ENCODE measurements at places on chromosomes 3 and 15.

GRCh38 chr15:57343048-57343447 lies 33.3 kb upstream of the CGNL1 start:
- no peak for DNase-seq

DNA sequence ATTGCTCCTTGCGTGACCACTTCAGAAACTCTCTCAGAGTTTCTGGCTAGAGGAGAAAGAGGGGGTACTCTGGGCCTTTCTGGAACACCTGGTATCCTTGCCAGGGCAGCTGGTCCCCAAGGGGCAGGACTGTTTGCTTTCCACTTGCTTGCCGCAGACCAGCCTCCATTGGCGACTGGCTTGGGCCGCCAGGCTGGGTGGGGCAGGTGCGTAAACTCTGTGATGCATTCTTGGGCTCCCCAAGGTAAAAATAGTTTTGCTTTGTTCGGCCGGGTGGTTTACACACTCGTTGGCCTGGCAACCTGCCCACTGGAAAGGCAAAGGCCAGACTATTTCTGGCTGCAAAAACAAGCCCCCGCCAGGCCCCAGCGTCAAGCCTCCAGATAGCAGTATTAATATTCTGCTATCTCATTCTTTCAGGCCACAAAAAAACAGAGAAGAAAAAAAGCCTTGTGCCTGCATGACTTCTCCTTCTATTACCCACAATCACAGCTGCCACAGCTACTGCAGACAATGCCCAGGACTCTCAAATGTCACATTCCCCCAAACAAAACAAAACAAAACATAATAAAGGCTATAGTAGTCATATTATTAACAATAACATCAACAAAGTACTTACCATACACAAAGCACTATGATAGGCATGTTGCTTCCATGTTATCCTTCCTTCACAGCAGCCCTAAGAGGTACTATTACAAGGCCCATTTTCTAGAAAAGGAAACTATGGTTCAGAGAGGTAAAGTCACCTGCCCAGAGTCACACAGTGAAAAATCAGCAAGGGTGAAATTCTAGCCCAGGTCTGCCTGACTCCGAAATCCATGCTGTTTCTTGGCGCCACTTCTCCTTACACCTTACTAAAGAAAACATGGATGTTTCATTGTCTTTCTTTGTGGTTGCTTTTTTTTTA lies 14.0 kb upstream of the SSUH2 start:
- peak; percentile 90 for DNase-seq

DNA sequence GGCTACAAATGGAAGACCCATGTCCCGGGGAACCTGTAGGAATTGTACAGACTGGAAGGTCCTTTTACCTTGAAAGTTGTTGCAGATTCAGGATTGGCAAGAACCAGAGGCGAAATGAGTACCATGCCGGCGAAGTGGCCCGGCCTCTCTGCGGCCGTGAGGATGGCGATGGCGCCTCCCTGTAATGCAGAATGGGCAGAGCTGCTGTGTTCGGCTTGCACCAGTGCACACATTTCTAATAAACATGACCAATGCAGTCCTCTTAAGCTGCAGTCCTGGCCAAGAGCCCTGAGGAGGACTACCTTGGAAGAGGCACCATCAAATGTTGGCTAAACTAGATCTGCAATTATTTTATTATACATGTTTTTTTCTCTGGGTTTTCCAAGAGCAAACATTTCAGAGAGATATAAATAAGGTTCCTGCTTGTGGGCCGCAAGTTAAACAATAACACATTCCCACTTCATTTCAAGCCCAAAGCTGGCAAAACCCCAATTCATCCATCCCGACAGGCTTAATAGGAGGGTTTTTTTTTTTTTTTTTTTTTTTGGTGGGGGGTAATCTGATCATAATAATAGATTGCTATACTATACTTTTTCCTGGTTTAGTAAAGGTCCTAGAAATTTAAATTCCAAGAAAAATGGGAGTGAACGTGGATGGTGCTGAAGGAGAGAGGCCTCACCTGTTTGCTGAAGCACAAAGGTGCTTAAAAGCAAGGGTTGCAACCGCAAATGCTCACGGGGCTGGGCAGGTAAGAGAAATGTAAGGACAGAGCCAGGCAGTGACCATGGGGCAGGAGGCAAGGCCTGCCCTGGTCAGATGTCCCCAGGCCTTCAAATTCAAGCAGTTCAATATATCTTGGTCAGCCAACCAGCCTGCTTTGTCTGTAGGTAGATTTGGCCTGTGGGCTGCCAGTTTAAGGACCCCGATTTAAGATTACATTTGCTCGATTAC lies 48.5 kb downstream of the ABTB1 start:
- DNase-seq, result peak; percentile 35

- DNase-seq, result peak; percentile 77
Measured at GRCh38 chr3:38039899-38040261, 872 bp downstream of the DLEC1 start.

GRCh38 chr3:36065321-36065720 lies 315.0 kb upstream of the STAC start:
- no peak for DNase-seq

- no peak for DNase-seq
Measured at GRCh38 chr15:96619174-96619573, 288.7 kb downstream of the NR2F2 start.

DNA sequence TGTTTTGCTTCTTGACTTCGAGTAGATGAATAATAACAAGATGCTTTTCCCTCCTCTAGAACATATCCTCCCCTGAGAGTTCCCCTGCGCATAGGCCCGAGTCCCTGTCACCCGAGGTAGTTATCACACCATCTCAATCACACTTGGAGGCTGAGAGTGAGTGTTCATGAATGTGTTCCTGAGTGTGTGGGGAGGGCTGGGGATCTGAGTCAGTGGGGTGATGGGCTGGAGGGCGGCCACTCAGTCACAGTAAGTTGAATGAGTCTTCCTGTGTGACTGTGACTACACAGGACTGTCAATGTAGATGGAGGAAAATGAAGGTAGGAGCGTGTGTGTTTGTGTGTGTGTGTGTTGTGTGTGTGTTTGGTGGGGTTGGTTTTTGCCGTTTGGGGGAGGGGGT lies 71.0 kb downstream of the SETD5 start:
- DNase-seq, result no peak

DNA sequence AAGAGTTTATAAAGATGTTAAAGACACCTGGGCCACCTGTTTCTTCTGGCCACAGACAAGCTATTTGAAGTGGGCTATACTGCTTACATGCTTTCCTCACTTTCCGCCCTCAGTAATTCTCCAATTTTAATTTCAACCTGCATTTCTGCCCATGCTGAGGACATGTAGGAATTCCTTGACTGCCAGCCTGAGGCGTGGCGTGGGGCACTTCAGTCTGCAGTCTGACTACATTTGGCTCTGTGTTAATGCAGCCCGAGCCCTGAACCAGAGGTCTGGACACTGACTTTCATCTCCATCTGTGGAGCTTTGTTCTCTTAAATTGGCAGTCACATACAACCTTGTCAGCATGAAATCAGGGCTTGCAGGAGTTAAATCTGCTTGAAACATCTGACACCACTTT lies 8.5 kb downstream of the UQCC5 start:
- no peak for DNase-seq

GRCh38 chr3:123919353-123919752 lies 35.2 kb upstream of the MYLK start:
- no peak for DNase-seq

GRCh38 chr3:48553361-48553760 lies 3.2 kb downstream of the PFKFB4 start:
- no peak for DNase-seq

- DNase-seq, result no peak
Measured at GRCh38 chr3:50269977-50270413, 1.0 kb downstream of the SEMA3B start.

DNA sequence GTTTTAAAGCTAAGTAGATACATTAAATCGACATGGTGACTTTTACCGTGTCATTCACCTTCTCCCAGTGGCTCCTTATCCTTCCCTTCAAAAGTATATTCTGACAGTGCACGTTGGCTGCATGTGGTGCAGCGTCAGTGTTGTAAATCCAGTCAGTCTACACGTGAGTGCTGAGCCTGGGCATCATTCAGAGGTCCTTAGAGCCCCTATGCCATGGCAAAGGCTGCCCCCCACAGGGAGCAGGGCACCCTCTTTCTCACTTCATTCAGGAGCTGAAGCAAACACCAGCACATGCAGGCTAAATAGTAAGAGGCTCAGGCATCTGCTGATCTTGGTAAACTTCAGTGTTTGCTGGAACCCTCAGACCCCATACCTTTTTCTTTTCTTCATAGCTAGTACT lies 43.3 kb downstream of the RASGRP1 start:
- DNase-seq, result no peak

- DNase-seq, result no peak
Measured at GRCh38 chr3:179158336-179159039, 10.3 kb downstream of the PIK3CA start.

DNA sequence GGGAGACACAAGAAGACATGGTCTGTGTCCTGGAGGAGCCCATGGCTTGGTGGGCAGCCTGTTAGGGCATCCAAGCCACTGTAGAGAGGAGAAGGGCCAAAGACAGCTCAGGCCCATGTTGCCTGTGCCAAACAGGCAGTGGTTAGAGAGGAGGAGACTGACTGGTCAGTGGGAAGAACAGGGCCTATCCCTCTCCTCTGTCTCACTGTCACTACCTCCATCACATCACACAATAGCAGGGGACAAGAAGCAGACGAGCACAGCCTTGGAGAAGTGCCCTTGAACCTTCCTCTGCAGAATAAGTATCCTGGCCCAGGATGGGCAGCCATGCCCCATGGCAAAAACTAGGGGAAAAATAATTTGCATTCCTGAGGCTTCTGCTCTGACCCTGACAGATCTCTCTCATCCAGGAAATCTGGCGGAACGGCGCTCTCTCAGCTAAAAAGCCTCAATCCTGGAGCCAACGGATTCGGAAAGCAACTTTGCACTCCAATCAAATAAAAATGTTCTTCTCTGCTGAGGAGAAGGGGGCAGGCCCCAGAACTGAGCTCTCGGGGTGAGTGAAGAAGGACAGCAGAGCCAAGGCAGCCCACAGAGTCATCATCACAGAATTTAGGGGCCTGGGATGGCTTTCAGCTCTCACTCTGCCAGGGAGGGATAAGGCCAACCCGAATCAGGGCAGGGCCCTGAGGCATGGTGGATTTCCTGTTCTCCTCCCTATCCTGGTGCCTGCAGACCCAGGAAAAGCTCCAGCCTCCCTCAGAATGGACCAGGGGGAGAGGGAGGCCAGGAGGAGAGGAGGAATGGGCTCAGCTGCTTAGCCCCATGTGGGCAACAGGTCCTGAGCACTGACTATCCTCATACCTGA lies 1.6 kb downstream of the SHF start:
- DNase-seq, result no peak

DNA sequence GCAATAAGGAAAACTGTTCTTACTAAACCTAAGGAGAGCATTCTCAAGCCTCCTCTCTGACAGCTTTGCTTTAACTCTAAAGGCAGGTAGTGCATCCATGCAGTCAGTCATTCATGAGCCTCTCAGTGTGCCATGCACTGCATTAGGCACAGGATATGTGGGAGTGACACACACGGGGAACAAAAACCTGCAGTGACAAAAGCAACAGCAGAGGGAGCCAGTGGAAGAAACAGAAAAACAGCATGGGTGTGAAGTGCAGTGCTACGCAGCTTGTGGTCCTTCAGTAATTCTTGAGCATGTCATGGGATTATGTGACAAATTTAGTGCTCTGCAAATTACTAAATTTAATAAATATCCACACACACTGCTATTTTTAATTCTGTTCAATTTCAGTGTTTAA lies 230.7 kb downstream of the BBX start:
- DNase-seq, result peak; percentile 59

DNA sequence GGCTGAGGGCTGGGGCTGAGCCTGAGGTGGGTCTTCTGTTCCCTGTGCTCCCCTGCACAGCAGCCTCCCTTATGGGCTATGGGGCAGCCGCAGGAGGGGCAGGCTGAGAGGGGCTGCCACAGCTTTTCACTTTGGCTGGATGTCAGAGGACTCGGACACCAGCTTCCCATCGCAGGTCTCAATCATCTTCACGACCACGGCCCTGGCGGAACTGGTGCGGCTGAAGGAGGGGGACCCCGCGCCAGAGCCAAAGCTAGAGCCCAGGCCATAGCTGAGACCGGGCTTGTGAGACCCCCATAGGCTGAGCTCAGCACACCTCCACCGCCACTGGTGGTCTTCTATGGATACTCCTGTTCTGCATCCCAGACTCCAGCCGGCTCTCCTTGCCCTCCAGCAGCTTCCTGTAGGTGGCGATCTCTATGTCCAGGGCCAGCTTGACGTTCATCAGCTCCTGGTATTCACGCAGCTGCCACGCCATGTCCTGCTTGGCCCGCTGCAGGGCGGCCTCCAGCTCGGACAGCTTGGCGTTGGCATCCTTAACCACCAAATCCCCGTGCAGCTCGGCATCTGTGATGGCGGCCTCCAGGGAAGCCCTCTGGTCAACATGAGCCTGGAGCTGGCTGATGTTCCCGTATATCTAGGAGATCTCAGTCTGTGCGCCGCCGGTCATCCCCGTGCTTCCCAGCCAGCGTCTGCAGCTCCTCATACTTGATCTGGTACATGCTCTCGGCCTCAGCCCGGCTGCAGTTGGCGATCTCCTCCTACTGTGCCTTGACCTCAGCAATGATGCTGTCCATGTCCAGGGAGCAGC lies 181.7 kb upstream of the SYNPR start:
- no peak for DNase-seq
